ENCODE measurements at places on chromosomes 6 and 20.

DNA sequence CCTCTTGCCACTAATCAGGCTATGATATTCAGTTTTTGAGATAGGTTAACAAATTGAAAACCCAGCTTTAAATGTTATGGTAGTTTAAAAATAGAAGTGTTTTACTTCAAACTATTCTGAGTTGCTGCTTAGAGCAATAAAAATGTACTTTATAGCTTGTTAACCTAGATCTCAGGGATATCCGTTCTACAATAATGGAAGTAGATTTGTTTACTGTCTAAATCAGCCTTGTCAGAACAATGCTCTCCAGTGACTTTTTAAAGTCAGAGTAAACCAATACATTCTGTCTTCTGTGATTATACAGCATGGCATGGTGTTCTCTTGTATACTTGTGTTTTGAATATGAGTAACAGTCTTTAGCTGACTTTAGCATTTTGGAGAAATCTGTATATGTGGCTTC is 161.5 kb downstream of the PACRG start:
- DNase-seq, result no peak

GRCh38 chr20:46973766-46974165 is 79.1 kb downstream of the EYA2 start:
- no peak for DNase-seq

DNA sequence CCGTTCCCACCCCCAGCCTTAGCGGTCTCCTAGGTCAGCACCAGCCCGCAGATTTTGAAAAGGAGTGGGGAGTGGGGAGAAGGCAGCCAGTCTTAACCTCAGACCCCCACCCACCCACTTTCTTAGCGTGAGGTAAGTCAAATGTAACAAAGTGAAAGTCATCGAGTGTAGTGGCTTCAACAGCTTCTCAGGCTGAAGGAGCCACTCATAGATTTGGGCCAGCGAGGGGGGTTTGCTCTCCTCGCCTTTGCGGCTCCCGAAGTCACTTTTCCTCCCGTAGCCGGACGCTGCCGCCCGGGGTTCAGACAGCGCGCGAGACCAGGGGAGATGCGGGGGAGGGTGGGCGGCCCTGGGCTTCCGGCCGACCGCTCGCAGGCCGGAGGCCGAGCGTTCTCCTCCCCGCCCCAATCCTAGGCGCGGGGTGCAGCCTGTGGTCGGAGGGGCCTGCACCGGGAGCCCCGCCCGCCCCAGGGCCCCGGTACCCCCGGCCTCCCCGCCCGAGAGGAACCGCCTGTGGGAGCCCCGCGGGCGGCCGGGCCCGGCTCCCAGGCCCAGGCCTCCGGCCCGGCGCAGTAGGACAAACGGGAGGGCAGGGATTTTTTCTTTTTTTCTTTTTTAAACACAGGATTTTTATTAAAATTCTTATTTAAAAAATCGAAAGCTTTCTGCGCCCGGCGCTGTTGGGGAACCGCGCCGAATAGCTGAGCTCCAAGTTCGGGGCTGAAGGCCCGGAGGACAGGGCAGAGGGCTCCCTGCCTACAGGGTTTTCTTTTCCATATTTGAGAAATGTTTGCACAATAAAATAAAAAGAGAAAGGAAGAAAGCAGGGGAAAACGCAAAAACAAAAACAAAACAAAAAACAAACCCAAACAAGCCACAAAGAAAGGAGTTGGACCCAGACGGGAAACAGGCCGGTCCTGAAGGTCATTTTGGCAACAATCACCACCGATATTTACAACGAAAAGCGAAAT is 3.2 kb downstream of the NKX2-2 start:
- DNase-seq, result no peak

GRCh38 chr20:3721912-3722311 is 9.5 kb upstream of the SIGLEC1 start:
- no peak for DNase-seq

DNA sequence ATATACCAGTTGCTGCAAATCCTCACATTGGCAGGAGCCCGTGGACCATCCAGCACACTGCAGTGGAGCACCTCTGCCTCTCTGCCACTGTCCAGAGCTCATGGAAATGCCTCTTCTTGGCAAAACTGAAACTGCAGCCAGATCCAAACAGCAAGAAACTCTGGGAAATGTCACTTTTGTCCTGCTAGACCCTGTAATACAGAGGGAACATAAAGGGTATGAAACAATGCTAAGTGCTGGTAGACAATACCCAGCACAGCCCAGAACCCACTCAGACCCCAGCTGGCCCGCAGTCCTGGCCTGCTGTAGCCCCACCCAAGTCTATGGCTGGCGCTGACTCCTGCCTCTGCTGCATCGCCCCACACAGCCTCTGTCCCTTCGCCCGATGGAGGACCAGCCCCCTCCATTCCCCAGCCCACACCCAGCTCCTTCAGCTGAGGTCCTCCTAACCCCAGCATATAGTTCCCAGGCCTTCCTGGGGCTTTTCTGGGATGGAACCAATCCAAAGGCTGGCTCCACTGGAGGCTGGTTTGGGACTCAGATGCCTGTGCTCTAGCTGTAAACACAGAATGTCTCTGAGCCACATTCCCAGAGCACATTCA is 242.5 kb downstream of the LRFN2 start:
- DNase-seq, result no peak

- no peak for DNase-seq
These were observed 211.9 kb upstream of the RNF24 start for GRCh38 chr20:4227085-4227821.

GRCh38 chr6:32140420-32141046 is 10.4 kb upstream of the FKBPL start:
- DNase-seq, result no peak

DNA sequence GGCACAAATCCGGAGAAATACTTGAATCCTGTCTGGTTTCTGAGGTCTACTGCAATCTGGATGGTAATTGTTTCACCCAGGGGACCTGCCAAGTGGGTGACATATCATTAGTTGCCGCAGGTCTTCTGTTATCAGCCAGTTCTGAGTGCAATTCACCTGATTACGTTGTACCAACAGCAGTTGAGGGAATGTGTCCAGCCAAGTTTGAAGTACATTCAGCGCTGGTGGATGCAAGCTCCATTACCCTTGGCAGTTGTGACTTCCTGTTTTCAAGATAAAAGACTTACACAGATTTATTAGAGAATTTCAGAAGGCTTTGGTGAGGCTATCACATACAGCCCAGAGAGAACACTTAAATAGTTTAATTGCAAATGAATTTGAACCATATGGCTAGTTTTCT is 42.8 kb downstream of the FNDC1 start:
- no peak for DNase-seq

GRCh38 chr6:133921249-133921859 is 31.7 kb upstream of the TBPL1 start:
- peak; percentile 18 for DNase-seq

DNA sequence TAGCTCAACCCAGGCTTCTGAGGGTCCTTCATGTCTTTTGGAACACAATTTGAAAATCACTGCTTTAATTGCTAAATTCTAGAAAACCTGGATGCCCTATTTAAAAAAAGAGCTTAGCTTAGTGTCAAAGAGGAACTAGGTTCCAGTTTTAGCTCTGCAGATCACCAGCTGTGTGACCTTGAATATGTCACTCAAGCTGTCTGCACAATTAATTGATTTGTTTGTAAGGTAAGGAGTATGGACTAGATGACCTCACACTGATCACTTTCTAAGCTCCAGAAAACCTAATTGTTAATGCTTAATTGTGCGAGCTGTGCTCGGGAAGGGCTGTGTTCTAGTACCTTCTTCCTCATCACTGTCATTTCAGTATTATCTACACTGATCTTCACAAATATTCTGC is 26.2 kb downstream of the UTRN start:
- DNase-seq, result no peak

DNA sequence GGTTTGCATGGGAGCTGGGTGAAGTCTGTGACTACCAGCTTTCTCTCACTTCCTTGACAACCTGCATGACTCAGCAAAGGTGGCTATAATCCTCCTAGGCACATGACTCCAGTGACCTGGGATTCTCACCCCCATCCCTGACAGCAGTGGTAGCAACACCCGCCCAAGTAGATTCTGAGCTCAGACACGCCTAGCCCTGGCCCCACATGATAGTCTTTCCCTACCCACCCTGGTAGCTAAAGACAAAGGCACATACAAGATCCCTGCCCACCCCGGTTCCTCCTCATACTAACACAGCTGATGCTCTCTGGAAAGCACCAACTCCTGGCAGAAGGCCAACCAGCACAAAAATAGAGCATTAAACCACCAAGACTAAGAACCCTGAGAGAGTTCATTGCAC is 25.9 kb upstream of the CRISP1 start:
- DNase-seq, result no peak

DNA sequence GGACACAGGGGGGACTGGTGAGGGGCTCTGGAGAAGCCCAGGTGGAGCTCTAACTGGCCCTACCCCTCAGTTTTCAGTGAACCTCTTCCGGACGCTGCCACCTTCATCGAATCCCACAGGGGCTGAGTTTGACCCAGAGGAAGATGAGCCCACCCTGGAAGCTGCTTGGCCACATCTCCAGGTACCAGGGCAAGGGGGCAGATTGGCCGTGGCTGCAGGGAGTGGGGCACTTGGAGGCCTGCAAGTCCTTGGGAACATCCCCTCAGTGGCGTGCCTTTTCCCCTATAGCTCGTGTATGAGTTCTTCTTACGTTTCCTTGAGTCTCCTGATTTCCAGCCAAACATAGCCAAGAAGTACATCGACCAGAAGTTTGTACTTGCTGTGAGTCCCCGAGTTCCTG is 6.6 kb downstream of the MEA1 start:
- no peak for DNase-seq

GRCh38 chr6:77326029-77326428 is 137.3 kb downstream of the HTR1B start:
- DNase-seq, result no peak

GRCh38 chr20:42906120-42906519 is 283.6 kb downstream of the PTPRT start:
- no peak for DNase-seq

DNA sequence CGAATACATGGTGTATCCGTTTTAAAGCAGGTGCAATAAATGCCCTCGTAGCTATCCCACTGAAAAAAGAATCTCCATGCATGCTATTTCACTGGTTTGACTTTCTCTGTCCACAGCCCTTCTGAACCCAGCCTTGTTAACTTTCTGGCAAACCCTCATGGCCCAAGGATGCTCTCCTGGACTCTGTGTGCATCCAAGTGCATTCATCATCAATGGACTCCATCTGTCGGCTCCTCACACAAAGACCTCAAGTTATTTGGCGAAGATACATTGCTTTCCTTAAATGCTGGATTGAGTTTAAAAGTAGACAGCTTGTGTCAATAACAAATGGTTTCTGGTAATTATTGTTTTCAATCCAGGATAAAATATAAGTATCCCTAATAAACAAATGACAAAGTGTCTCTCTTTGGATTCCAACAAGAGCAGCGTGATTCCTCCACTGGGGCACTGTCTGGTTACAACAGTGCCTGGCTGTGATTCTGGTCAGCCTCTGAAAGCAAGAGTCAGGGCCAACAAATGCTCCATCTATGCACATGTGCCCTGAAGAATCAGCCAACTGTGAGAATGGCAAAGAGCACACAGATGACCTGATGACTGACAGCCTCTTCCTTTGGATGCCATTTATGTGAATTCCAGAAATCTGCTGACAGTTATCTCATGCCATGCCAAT is 55.7 kb downstream of the FYN start:
- DNase-seq, result no peak

GRCh38 chr6:148758492-148758891 is 11.7 kb downstream of the UST start:
- no peak for DNase-seq

- DNase-seq, result no peak
These were observed 12.0 kb downstream of the KCNK5 start for GRCh38 chr6:39217177-39217864.

GRCh38 chr6:154356690-154357089 is at the start of gene IPCEF1:
Gene IPCEF1, minus strand, starts transcription at chr6:154356803. Its CDS starts 90,856 bp downstream, at chr6:154265947.
- DNase-seq, result no peak

DNA sequence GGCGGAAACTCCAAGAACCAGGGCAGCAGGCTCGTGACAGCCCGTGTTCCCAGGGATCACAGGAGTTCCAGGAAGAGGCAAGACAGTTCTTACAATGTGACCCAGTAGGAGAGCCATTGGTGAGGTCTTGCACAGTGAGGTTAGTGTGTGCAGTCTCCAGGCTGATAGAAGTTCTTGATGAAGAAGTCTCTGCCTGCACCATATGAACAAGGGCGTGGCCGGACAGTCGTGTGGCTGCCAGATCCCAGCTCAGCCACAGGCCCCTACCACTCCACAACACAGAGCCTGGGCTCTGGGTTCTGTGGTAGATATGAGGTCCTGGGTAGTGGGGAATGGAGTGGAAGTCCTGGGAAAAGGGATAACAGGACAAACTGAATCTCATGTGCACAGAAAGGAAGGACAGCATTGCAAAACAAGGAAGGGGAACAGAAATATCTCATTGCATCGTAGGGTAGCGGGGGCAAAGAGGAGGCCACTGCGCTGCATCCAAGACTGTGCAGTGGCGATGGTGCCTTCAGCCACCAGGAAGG is 65.2 kb downstream of the STX11 start:
- DNase-seq, result no peak

DNA sequence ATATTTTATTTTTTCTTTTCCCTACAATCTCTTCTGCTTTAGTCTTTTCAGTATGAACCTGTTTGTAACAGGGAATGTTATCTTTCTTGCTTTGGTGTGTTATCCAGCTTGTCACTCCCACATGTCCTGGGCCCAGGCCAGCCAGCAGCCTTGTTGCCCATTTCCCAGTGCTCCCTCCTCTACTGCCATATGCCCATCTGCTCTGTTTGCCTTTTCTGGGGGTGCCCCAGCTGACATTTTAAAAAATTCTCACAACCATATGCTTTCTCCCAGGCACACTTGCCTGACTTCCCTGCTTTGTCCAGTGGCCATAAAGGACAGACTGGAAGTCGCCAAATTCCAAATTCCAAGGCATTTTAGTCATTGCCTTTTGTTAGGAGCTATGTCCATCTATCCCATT is 23.6 kb upstream of the LMBRD1 start:
- no peak for DNase-seq

DNA sequence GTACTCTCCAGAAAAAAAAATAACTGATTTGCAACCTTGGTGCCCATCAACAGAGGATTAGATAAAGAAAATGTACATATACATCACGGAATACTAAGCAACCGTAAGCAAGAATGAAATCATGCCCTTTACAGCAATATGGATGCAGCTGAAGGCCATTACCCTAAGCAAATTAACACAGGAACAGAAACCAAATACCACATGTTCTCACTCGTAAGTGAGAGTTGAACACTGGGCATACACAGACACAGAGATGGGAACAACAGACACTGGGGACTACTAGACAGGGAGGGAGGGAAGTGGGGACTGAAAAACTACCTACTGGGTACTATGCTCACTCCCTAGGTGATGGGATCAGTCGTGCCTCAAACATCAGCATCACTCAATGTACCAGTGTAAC is 32.8 kb upstream of the CAP2 start:
- no peak for DNase-seq

GRCh38 chr20:5090191-5090590 is 29.6 kb downstream of the PCNA start:
- DNase-seq, result no peak

- DNase-seq, result no peak
These were observed 46.1 kb downstream of the DEK start for GRCh38 chr6:18218233-18218632.

GRCh38 chr6:169216830-169217229 is 36.8 kb downstream of the THBS2 start:
- DNase-seq, result no peak
